Stimulated activated CD8-positive, alpha-beta memory T cell treated with anti-CD3 and anti-CD28 coated beads, Interleukin-7, amount 100 ng/mL, for 24 hours (primary cell): ENCODE measurements at places on chromosomes 1 and 21.

- no peak for DNase-seq
Observed at GRCh38 chr1:6143395-6143794, 36.7 kb downstream of the CHD5 start.

DNA sequence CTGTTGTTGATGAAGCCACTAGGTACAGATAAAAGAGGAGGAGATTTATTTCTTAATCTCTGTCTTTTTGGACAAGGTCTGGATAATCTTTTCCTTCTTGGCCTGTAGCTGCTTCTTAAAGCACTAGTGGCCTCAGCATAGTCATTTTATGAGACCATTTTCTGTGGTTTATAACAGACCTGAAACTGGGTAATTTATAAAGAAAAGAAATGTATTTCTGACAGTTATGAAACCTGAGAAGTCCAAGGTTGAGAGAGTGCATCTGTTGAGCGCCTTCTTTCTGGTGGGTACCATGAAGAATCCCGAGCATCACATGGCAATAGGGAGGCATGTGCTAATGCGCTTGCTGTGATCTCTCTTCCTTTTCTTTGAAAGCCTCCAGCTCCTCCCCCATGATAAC lies 36.7 kb upstream of the PDC start:
- DNase-seq: no peak

DNA sequence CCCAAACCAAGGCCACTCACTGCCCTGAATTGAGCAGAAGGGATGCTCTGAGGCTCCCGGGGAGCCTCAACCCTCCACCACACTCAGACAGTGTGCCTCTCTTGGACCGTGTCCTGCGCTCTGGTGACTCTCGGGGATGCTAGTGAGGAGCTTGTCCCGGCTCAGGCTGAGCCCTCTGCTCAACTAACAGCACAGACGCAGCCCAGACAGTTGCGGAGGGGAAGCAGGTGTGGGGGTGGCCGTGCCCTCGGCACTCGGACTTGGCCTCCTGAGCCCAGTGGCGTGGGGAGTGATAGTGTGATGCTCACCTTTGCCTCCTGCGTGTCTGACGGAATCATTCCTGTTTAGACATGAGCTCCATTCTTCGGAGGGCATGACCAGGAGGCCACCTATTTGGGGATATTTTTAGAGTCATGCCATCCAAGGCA lies 15.4 kb upstream of the SLC19A1 start:
- DNase-seq: no peak

- no peak for DNase-seq
Observed at GRCh38 chr1:76668046-76668445, 199.2 kb upstream of the ST6GALNAC5 start.

GRCh38 chr1:244712669-244713068 lies 59.7 kb downstream of the DESI2 start:
- DNase-seq: no peak

GRCh38 chr1:89311757-89312156 lies 39.1 kb upstream of the GBP5 start:
- DNase-seq: no peak

DNA sequence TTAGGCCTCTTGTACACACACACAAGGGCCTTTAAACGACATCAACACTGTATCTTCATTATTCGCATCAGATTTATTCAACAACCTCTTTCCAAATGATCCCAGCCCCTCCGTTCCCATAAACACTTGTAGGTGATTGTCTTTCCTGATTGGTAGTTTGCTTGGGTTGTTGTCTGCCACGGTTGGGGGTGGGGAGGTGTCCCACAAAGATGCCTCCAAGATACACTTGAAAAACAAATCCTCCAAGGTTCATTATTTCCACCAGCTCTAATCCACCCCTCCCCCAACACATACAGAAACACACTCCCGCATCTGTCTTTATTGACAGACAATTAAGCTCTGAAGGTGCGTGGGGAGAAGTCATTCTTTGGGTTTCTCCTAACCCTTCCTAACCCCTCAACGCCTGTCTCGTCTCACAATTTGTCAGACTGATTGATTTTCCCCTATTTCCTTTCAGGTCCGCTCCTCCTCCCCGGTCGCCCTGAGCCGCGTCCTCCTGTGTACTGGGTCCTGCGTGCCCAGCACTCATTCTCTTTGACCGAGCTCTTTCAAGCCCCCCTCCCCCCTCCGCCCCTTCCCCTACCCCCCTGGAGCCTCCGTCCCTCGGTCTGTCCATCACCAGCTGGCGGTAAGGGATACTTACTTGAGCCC lies 1.4 kb downstream of the WDR26 start:
- no peak for DNase-seq

GRCh38 chr1:162169031-162169790 lies 99.7 kb downstream of the NOS1AP start:
- no peak for DNase-seq

DNA sequence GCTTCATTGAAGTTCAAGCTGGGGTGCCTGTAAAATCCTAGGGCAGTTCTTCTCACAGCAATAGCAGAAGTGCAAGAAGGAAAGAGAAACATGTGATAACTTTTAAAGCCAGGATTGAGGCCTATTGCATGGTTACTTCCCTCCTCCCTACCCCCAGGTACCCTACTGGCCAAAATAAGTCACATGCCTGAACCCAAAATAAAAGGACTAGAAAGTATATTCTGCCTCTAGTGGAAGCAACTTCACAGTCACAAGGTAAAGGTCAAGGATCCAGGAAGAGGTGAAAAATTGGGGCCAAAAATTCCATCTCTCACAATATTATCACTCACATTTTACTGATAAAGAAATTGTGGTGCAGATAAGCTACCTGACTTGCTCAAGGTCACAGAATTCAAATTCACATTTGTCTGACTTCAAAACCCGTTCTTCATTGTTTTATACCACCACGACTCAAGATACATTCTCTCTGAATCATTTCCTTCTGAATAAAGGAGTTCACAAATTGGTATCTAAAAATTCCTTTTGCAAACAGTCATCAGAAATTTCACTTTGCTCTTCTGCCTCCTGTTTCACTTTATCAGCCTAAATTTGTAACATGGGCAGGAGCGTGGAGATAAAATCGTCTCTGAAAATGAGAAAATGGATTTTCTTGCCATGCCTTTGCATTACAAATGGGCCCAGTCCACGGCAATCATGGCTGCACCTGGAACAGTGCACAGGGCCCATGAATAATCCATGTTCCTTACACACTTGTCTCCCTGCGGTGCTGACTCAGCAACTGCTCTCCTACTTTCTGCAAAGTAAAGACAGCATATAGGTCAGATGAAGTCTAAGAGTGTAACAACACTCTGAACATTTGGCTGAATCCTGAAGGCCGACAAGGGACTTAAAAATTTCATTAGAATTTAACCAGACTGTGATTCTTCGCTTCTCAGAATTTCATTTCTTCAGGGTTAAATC lies 485.3 kb upstream of the NFIA start:
- no peak for DNase-seq

DNA sequence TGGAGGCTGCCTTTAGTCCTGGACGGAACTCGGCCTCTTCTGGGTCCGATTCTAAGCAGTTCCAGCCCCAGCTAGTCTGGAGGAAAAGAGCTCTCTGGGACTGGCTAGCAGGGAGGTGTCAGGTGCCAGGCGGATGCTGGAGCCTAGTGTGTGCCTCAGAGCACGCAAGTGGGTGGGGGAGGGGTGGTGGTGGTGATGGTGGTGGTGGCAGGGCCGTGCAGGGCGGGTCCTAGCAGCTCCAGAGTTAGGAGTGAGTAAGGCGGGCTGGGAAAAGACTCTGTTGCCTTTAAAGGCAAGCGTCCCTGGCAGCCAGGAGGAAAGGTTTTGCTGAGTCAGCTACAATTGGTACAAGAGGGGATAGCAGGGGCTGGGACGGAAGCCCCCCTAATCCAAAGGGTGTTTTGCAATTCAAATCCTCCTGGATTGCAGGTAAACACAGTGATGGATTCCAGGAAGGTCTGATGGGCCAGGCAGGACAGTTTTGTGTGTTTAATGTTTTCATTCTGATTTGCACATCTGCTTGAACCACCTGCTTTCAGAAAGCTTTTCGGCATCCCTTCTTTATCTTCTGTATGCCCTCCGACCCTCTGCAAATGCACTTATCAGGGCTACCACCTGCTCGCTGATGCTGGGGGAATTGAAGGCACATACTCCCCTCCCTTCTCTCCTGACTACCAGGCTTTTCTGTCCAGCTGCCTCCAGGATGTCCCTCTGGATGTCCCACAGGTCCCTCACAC lies 4.1 kb upstream of the SLC2A1 start:
- DNase-seq: no peak

GRCh38 chr1:63255153-63255552 lies 67.2 kb upstream of the FOXD3 start:
- DNase-seq: no peak

GRCh38 chr1:194118086-194118485 lies 931.7 kb upstream of the B3GALT2 start:
- DNase-seq: no peak

DNA sequence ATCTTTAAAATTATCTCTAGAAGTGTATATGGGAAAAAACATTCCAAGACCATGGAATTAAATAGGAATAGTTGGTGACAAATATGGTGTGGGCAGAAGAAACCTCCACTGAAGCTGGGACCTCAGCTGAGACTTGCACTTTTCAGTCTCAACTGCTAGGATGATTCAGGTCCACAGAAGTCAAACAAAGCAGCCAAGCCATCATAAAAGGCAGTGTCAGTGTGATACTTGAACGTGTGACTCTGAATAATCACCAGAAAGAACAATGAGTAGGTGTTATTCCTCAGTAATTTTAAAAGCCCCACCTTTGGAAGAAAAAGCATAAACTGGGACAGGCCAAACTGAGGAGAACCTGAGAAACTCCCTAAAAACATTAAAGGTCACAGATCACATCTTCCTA lies 90.7 kb downstream of the ZNF281 start:
- DNase-seq: no peak

DNA sequence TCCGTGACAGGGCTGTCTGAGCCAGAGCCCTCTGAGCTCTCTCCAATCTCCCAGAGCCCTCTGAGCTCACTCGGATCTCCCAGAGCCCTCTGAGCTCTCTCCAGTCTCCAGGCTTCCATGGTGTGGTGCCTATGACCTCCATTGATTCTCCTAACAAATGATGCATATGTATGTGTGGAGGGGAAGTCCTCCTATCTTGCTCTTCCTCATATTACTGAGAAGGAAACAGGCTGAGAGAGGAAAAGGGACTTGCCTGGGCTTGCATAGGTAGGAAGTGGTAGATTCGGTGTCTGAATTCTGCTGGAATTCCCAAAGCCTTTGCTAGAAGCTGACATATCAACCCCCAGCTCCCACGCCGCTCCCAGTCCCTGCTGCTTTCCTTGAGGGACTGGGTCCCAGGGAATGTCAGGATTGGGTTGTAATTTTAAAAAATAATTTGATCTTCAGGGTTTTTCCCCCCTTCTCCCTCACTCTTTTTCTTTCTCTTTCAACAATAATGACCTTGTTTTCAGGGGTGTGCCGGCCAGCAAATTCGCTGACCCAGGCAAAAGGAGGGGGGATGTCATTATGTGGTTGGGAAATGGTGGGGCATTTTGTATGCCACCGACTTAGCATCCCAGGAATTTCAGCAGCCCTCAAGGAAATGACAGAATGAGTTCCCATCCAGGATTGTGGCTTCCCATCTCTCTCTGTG lies 42.3 kb upstream of the RUNX3 start:
- no peak for DNase-seq

GRCh38 chr1:235834620-235835019 lies 32.1 kb downstream of the LYST start:
- DNase-seq: no peak

GRCh38 chr1:172448995-172449584 lies 5.2 kb upstream of the PIGC start:
- no peak for DNase-seq

DNA sequence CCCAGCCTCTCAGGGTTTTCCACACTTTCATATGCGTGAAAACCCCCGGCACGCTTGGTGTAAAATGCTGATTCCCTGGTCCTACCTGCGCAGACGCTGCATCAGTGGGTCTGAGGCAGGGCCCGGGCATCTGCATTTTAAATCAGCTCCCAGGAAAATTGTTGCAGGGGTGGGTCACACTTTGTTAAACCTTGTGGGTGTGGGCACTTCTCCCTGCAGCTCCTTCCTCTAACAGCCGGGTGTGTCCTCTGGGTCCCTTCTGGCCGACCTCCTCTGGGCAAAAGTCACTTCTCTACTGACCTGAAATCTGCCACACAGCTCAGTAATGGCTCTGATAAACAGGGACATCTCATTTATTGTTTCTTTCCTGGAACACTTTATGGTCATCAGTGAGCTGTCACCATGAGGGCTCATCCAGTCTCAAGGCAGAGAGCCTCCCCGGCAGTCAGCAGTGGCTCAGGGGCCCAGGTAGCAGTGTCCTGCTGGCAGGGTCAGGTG lies 52.8 kb upstream of the TMPRSS2 start:
- no peak for DNase-seq

- DNase-seq: no peak
Observed at GRCh38 chr21:44283948-44284347, 1.7 kb upstream of the AIRE start.

DNA sequence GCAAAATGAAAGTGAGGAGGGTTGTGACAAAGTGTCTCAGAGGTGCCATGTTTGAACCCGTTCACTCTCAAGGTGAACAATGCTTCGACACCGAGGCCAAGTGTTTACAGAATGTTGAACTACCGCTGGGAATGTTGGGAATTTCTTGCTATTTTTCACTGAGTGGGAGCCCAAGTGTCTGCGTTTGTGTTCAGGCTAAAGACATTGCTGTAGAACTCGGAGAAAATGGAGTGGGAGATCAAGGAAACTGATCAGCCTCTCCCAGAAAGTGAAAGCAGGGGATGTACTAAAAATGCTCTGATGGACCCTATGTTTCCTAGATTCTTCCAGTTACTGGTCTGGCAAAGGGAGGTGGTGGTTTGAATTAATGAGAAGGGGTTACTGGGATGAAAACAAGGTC lies 207.5 kb downstream of the BACH1 start:
- DNase-seq: no peak

DNA sequence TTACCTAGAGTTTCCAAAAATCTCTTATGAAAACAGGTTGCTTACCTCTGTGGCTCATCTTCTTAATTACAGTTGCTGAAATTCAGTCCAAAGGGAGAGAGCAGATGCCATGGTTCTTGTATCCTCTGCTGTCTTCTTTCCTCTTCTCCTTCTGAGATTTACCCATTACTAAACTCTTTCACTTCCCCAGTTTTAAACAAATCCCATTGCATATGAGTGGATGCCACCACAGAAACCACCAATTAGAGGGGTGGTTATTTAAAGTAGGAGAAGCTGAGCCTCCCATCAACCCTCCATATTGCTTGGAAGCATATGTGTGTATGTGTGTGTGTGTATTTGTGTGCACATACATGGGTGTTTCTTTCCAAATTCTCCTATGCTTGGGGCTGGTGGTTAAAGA lies 128.5 kb upstream of the KCNK1 start:
- no peak for DNase-seq

DNA sequence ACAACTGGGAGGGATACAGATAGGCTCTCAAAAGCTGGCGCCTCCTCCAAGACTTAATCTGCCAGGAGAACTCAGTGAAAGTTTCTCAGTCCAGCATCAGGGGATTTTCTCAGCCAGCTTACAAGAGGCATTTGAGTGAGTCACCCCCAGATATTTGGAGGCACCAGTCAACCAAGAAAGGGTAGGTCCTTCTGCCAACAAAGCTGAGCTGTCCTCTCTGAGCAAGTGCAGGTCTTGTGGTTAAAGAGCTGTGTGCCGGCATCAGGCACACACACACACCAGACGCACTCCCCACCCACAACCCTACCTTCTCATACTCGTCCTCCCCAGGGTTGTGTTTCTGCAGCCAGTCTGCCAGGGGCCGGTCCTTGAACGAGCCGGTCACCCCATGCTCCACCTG lies 27.0 kb upstream of the PPP1R15B start:
- no peak for DNase-seq
